Stimulated activated CD8-positive, alpha-beta memory T cell treated with anti-CD3 and anti-CD28 coated beads, Interleukin-2, amount 100 ng/mL, for 1 hour (primary cell): ENCODE measurements at places on chromosomes 1 and 21.

- no peak for DNase-seq
Measured at GRCh38 chr1:205416322-205416721, 5.5 kb downstream of the LEMD1 start.

DNA sequence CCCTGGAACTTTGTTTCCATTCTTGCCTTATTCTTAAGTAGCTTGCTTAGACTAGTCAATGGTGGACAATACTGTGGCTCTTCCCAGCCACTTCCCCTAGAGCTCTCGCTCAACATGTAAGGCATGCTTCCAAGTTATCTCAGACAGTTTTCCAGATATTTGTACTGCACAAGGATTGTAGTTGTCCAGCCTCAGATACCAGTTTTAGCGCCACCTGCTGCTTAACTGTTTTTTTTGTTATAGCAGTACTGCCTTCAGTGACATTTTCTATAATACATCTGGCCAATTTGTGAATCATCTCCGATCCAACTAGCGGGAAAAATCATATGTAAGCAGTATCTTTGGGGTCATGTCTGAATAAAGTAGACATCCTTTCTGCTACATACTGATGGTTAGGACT lies 346.7 kb upstream of the ADGRL4 start:
- no peak for DNase-seq

GRCh38 chr21:40881767-40882166 lies 34.8 kb upstream of the DSCAM start:
- no peak for DNase-seq

DNA sequence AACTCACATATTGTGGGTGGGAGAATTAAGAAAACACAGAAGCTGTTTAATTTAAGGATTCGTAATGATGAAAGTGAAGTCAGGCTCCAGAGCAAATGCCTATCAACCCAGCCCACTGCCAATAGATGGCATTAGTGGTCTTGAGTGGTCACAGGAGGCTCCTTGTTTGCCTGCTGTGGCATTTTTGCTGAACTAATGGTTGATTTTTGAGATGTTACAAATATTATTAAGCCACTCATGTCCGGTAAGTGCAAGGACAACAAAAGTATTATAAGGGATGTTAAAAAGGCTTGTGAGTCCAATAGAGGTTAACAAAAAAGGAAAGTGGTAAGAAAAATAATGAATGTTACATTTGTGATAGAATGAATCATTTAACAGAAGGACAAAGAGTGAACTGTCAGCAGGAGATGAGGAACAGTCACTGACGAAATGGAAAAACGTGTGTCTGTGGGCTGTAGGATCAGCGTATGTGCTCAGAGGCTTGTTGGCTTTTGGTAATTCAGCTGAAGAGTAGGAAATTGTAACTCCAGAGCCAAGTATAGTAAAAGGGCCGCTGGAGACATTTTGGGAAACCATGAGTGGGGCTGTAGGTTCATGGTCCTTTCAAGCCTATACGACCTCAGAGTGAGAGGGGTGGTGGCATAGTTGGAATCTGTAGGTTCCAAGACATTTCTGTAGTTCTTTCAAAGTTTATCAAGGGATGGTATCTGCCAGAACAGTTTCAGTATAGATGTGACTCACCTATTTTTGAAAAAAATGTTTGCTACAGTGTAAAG lies 11.2 kb downstream of the SFT2D2 start:
- DNase-seq, result no peak

- DNase-seq, result no peak
Measured at GRCh38 chr1:177780096-177780700, 189.7 kb downstream of the SEC16B start.

GRCh38 chr1:224113545-224113917 lies 380 bp upstream of the FBXO28 start:
- DNase-seq, result no peak

DNA sequence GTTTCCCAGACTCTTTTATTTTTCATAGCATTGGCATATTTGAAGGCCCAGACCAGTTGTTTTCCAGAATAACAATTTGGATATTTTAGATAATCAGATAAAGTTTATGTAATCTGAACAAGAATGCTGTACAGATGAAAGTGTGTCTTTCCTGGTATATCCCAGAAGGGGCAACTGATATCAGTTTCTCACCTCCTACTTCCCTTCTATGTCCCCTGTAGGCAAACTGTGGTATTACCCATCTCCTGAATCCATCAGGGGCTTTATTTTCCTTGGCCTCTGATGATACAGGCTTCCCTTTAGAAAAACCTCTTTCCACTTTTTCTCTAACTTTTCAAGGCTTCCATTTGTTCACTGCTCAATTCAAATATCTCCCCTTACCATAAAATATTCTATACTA lies 87.5 kb upstream of the RGS1 start:
- DNase-seq, result no peak

- DNase-seq, result no peak
Measured at GRCh38 chr1:10113501-10113900, 80.7 kb downstream of the UBE4B start.

- no peak for DNase-seq
Measured at GRCh38 chr1:147216124-147216523, 9.0 kb downstream of the FMO5 start.

- DNase-seq, result no peak
Measured at GRCh38 chr21:36229181-36229580, 72.6 kb downstream of the DOP1B start.

DNA sequence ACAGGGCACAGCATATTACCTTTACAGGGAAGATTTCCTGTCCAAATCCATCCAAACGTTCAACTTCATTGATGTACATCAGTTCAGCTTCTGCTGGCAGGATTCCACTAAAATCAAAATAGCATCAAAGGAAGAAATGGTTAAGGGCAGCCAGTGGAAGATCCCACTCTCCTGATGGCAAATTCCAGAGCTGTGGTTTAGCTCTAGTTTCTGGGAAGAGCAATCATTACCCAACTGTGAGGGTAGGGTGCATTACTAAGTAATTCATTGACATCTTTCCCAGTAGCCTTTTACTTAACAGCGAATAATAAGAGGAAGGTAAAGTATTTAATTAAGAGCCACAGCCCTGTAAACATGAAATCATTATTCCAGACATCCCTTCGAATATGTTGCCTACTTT lies 120.7 kb downstream of the SMYD2 start:
- DNase-seq, result no peak

GRCh38 chr1:203726417-203726867 lies 38.5 kb upstream of the LAX1 start:
- DNase-seq, result no peak

DNA sequence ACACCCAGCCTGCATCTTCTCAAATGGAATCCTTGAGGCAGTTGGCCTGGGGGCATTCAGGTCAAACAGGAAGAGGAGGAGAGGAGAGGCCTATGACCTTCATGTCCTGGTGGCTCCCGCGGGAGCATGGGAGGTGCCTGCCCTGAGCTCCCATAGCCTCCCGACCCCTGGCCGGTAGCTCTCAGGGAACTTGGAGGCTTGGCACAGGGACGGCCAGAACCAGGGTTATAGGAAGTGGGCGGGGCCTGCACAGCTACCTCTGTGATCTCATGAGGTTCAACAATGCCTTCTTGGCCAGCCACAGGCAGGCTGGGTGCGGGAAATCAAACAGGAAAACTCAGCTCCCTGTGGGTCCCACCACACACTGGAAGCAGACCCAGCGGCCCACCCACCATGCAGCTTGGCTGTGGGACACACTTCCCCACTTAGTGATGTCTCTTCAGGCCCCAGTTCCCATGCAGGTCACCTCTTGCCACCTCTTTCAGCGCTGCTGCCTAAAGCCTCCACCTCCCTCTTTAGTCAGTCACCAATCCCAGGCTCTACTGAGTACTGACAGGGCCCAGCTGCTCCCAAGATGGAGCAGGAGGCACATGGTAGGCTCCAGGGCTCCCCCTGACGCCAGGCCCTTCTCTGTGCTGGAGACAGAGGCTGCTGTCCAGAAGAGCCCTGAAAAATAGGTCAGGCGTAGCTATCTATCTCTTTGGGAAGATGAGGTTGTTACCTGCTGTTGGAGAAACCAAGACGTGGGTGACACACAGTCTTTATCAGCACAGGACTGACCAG lies at the start of gene SLFNL1:
Gene SLFNL1 (minus strand): TSS at position 200 of the 783 bp plus-strand sequence. CDS start 1,065 bp downstream, outside the sequence.
- DNase-seq, result no peak

- no peak for DNase-seq
Measured at GRCh38 chr1:224251741-224252146, 68.7 kb downstream of the DEGS1 start.

DNA sequence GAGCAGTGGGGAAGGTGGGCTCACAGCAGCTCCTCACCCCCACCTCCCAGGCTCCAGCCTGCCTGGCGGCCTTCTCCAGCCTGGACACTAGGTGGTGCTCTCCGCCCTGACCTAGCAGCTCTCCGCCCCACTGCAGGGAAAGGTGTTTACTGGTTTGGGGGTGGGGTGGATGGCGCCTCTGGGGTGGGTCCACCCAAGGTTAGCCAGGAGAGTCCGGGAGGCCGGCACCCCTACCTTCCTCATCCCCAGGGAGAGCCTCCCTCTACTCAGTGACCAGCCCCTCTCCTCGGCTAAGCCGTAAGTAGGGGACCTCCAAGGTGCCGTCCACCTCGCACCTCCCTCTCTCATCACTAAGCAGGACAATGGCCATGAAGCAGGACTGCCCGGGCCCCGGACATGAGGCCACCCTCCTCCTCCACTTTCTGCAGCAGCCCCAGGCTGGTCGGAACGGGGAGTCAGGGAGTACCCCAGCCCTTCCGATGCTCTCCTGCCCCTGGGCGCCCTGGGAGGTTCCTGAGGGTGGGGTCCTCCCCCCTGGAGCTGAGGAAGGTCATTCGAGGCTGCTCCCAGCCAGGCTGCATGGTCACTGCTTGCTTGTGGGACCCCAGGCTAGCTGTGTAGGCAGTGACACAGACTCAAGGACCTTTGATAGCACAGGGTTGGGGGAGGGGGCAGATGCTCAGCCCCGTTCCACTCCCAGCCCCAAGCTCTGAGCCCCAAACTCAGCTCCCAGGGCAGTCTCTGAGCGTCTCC lies 101.4 kb upstream of the VAMP3 start:
- peak; percentile 22 for DNase-seq

- no peak for DNase-seq
Measured at GRCh38 chr1:63294803-63295594, 27.4 kb upstream of the FOXD3 start.

- no peak for DNase-seq
Measured at GRCh38 chr1:179757933-179758332, 14.8 kb downstream of the FAM163A start.

- DNase-seq, result no peak
Measured at GRCh38 chr1:4964634-4965345, 310.4 kb downstream of the AJAP1 start.

DNA sequence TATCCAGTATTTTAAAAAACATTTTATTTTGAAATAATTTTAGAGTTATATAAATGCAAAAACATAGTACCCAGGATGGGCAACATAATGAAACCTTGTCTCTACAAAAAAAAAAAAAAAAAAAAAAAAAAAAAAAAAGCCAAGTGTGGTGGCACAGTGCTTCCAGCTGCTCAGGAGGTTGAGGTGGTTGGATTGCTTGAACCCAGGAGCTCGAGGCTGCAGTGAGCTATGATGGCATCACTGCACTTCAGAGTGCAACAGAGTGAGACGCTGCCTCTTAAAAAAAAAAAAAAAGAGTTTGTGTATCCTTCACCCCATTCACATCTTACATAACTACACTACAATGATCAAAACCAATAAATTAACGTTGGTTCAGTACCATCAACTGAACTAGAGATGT lies 115.6 kb upstream of the KIF26B start:
- DNase-seq, result no peak

- no peak for DNase-seq
Measured at GRCh38 chr1:95966866-95967265, 732.9 kb downstream of the RWDD3 start.

DNA sequence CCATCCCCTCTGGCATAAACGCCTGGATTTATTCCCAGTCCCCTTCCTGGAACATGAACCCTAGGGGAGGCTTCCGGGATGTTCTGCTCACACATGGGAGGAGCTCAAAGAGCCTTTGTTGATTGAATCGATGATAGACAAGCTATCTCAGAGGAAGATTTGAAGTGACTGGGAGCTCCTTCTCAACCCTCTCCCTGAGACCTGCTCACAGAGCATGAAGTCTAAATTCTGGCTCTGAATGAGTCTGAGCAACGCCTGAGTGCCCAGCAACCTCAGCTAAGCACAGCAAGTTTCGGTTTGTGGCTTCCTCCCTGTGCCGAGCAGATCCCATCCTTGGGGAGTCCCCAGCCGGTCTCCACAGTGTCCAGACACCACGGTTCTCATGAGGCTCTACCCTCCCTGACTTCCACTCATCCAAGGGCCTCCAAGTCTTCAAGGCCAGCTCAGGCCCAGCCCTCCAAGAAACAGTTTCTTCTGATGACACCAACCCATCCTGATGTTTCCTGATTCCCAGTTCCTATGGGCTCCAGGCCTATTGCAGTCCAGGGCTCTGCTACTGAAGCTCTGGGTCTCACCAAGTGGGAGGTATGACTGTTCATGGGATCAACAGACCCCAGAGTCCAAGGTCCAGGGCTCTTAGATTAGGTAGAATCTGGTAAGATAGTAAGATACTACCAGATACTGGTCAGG lies 190.8 kb downstream of the DYRK1A start:
- no peak for DNase-seq

DNA sequence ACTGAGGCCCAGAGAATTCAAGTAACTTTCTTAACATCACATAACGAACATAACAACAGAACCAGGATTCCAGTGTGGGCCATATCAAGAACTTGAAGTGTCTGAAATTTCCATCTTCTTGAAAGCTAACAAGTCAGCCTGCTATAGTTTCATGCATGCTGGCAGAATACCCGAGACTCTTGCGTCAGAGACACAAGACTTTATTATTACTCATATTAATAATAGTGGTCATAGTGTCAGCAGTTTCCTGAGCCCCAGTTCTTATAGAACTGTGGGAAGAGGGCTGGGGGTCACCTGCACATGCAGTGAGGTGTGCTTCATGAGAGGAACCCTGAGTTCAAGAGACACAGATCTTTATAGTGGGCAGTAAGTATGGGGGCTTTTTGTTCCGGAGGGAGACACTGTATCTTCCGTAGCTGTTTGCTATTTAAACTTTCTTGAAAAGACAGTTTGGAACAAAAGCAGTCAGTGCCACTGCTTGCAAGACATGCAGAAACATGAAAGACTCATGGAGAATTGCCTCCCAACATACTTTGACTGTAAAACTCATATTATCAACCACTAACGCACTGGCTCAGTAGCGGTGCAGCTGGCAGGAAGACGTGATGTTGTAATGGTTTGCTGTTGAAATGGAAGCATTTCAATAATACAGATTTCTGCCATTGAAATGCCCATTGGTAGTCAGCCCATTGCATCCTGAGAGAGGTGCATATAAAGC lies 339.2 kb downstream of the ADGRL2 start:
- DNase-seq, result no peak

DNA sequence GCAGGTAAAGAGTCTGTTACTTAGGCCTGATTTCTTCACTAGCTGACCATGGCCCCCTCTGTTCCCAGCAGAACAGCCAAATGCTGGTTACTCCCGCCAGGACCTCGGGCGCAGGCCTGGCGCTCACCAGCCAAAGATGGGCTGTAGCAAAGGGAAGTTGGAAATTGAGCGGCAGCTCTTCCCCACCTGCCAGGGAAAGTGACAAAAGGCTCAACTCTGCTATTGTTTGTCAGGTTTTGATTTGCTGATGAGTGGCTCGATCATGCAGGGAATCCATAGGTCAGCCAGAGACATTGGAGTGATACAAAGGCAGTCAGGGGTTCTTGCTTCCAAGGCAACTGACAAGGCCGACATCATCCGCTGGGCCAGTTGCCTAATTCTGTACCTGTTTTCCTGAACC lies 120.1 kb downstream of the ASTN1 start:
- no peak for DNase-seq
